ENCODE measurements at places on chromosomes 12 and 14. TPM values are rescaled to one million over a fixed set of nuclear protein-coding genes. Genes with fewer than 3 reads are reported as not detected.

CMA1 gene
- not detected for polyA plus RNA-seq

LHX5 gene
- not detected for polyA plus RNA-seq

GRCh38 chr14:104820669-104821228 is 19.8 kb downstream of the ZBTB42 start:
- no peak for DNase-seq

- DNase-seq, result peak; percentile 25
Observed at GRCh38 chr12:80778005-80778541, 61.4 kb downstream of the MYF5 start.

Data from muscle of arm (tissue), 14 donors.